ENCODE measurements at places on chromosomes 3 and 15.

DNA sequence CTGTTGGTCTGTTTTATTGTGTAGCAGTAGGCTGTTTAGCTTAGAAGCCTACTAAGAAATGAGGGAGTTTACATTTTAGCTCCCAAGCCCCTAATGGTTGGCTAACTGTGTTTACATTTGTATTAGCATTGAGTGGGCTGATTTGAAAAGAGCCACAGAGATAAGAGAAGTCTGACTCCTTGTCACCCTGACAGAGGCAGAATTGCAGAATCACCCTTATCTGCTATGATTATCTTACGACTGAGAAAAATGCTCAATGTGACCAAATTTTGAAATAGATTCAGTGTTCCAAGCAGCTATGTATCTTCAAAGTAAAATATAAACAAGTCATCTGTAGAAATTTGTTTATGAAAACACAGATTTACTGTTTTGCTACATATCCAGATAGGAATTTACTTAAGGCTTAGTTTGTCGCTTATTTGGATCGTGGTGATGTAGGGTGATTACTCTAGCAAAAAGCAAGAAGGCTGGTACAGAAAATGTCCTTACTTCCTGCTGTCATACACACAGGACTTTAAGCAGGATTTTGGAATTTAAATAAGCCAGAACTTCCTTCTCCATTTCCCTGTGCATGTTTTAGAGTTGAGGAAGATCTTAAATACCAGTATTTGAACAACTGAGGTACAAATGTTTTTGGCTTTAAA lies 19.0 kb downstream of the SEMA6D start:
- no peak for DNase-seq

DNA sequence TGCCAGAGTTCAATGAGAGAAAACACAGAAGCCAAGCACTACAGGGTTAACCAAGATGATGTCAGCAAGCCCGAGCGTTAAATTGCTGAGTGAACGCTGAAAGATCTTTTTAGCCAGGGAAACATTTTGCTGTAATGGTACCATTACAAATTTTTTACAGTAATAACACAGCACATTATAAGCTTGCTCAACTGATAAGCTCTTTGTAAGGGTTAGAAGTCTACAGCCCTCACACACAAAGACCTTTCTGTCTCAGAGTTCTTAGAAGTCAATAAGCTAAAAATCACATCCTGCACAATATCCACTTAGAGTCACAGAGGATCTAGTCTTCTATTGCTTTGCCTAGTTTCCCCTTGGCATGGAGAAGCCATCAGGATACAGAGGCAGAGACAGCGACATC lies 29.9 kb downstream of the CHSY1 start:
- DNase-seq, result no peak

GRCh38 chr3:185081521-185081920 lies 71.3 kb downstream of the C3orf70 start:
- no peak for DNase-seq

DNA sequence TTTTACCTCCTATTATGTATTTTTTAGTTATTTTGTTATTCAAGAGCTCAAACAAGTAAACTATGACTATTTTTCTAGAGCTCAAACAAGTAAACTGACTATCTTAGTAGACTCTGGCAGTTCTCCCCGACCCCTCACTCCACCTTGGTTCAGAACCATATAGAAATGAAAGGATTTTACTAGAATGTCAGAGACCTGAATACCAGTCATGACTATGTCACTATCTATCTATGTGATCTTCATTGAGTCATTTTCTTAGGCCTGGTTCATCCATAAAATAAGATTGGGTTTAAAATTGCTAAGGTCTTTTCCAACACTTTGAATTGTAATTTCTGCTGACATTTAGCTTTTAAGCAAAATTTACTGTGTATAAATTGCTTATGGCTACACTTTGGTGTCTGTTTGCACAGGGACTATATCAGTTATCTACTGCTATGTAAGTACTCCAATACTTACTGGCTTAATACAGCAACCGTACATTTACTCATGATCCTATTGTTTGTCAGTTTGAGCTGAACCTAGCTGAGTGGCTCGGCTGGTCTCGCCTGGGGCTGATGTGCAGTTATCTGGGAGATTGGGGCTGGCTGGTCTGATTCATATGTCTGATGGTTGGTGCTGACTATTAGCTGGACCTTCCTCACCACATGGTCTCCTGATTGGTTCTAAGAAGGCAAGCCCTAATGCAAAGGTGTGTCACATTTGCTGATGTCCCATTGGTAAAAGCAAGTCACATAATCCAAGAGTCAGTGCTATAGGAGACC lies 37.0 kb downstream of the RASA2 start:
- no peak for DNase-seq

GRCh38 chr3:14127516-14128161 lies 2.8 kb downstream of the TMEM43 start:
- DNase-seq, result no peak

DNA sequence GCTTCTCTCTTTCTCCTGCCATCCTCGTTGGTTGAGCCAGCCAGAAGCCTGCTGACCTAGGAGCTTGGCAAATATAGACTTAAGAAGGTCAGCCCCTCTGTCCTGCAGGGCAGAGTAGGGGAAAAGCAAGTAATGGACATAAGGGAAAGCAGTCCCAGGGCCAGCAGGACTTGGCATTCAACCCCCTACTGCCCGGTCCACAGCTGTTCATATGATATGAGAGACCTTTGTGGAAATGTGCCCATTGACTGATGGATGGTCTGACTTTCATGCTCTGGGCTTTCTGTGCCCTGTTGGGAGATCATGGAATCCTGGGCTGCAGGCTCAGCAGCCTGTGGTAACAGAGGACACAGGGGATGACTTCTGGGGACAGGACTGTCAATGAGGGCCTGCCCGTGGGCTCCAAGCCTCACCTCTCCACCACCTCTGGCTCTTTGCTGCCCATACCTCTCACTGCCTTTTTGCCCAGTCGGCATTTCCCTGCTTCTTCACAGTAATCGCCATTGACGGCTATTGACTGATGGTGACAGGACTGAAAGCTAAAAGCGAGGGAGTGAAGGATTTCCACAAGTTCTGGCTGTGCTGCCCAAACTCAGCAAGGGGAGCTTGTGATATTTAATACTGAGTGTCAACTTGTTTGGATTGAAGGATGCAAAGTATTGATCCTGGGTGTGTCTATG lies 60.0 kb upstream of the NMNAT3 start:
- DNase-seq, result no peak

GRCh38 chr3:149266736-149267135 lies 45.1 kb upstream of the CP start:
- DNase-seq, result no peak

GRCh38 chr15:90471126-90471525 lies 58.6 kb upstream of the CRTC3 start:
- DNase-seq, result no peak
